ENCODE measurements at places on chromosomes 1 and 21. TPM values are rescaled to one million over a fixed set of nuclear protein-coding genes. Genes with fewer than 3 reads are reported as not detected.

DNA sequence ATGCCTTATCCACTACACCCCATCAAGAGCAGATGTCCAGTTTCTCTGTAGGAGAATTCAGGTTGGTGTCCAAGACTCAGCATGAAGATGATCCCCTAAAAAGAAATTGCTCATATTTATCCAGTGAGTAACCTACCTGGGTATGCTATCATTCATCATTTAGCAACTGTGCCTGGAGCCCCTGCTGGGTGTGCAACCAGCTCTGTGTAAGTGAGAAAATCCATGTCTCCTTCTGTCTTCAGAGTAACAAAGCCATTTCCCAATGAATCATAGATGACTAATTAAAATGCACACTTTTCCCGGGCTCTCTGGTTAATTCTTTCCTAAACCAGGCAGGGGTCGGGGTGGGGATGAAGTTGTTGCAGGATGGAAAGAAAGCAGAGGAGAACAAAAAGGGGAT lies 35.8 kb downstream of the OLFML3 start:
- DNase-seq = no peak

GRCh38 chr1:2224170-2224584 lies 3.9 kb upstream of the SKI start:
- DNase-seq = no peak

GRCh38 chr1:55580845-55581332 lies 365.7 kb upstream of the USP24 start:
- DNase-seq = no peak

DNA sequence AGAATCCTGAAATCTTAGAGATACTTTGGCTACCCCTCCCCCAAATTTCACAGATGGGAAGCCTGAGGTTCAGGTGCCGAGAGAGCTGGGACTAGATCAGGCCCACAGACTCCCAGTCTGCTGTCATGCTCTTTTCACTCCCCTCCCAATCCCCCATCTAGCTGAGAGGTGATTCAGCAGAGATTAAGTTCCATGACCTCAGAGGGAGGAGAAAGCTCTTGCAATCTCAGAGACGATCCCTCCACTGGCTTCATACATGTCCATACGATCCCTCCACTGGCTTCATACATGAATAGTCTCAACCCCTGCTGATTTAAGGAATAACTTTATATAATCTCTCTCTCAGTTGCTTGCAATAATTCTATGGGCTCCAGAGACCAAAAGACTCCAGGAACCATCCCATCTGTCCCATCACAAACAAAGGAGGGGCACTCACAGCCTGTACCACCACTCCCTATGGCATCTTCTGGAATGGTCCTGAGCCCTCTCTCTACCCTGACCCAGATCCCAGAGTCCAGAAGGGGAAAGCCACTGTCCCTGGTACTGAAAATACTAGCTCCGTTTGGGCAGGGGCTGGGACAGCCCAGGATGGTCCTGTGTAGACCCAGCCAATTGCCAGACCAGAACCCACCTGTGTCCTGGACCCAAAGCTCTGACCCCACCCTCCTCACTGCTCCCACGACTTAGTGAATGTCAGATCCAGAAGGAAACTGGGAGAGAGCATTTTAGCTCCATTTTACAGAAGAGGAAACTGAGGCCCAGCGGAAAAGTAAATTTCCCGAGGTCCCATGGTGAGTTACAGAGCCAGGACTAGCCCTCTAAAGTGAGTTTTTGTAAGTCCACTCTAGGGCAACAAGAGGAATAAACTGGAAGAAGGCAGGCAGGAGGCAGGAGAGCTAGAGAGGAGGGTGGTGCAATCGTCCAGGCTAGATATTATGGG lies 27.1 kb downstream of the RIMS3 start:
- no peak for DNase-seq

DNA sequence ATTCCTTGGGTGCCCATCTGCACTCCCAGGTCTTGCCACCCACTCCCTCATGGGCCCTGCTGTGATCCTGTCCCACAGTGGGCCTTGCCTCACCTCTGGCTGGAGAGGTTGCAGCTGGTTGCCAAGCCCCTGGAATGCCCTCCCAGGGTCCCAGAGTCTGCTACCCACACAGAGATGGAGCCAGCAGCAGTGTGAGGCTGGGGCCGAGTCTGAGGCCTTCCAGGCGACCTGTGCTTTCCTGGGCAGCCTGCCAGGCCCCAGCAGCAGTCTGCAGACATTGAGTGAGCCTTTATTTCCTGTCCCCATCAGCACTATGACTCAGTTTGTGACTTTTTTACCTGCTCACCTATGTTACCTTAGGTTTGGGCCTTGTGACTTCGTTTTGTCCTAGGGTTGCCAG lies 25.0 kb upstream of the TSPAN2 start:
- no peak for DNase-seq

DNA sequence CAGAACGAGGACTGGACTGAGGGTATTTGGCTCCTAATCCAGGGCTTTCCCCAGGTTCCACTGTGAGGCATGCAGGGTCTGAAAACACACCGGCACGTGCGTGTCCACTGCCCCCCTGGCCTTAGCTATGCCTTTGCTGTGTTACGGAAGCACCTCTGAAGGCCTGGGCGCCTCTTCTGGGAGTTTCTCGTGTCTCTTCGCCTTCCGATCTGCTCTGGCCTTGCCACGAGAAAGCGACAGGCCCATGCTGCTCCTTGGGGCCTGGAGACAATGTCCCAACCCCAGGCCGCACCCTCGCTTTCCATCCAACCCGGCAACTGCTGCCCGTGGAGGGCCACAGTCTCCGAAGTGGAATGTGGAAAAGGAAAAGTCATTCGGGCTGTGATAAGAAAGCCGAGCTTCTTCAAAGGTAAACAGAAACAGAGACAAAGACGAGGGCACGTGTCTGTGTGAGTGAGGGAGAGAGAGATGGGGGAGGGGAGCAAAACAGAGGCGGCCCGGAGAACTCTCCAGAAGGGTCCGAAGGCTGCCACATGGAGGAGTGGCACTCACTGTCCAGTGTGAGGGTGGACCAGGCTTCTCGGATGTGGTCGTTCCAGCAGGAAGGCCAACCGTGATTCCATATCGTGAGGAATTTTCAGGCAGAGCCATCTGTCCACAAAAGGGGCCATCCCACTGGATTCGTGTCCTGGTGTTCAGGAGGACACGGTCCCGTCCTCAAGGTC lies 3.4 kb upstream of the UMODL1 start:
- no peak for DNase-seq

GRCh38 chr1:119132179-119132578 lies 8.3 kb downstream of the WARS2 start:
- DNase-seq = no peak

Gene ALX3
- polyA plus RNA-seq = not detected

Gene CDC73
- 5.8 TPM for polyA plus RNA-seq

Gene BCL2L15
- polyA plus RNA-seq = 0.04 TPM
